ENCODE measurements at places on chromosomes 2 and 18.
A peak's percentile ranks its signal among the peaks of the same experiment; 100 is the strongest.

DNA sequence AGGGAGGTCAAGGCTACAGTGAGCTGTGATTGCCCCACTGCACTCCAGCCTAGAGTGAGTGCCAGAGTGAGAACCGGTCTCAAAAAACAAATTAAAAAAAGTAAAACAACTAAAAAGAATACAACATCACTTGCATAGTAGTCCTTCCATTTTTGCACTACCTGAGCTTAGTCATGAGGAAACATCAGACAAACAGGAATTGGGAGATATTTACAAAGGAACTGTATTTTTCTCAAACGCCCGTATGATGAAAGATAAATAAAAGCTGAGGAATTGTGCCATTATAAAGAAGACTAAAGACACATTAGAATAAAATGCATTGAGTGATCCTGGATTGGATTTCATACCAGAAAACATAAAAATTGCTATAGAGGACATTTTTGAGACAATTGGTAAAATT is 50.0 kb upstream of the ATP8B1 start:
- no peak for DNase-seq

DNA sequence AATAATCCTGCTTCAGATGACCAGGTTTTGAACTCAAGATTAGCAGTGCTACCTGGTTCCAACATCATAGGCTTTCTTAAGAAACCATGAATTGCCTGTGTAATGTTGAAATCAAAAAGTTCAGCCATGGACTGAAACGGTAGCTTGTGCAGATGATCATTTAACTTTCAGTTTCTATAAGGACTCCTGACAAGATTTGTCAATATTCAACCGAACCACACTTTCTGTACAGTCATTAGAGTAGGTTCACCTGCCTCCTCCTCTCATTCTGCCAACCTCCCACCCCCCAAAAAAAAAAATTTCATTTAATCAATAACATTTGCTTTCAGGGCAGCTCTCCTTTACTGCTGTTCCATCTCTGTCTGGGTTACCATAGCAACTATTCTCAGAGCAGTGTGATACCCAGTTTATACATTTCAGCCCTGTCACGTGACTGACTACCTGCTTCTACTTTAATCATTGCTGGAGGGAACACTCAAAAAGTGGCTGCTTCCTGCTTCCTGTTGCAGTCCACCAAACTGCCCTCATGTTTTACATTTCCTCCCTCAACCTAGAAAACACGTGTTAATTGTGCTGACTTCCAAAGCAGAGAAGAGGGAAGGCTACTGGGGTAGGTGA is 275.5 kb downstream of the SS18 start:
- DNase-seq, result no peak

GRCh38 chr18:40824291-40824690 is 1130.7 kb upstream of the PIK3C3 start:
- DNase-seq, result no peak

- no peak for DNase-seq
Measured at GRCh38 chr18:78776151-78776550, 203.5 kb upstream of the SALL3 start.

DNA sequence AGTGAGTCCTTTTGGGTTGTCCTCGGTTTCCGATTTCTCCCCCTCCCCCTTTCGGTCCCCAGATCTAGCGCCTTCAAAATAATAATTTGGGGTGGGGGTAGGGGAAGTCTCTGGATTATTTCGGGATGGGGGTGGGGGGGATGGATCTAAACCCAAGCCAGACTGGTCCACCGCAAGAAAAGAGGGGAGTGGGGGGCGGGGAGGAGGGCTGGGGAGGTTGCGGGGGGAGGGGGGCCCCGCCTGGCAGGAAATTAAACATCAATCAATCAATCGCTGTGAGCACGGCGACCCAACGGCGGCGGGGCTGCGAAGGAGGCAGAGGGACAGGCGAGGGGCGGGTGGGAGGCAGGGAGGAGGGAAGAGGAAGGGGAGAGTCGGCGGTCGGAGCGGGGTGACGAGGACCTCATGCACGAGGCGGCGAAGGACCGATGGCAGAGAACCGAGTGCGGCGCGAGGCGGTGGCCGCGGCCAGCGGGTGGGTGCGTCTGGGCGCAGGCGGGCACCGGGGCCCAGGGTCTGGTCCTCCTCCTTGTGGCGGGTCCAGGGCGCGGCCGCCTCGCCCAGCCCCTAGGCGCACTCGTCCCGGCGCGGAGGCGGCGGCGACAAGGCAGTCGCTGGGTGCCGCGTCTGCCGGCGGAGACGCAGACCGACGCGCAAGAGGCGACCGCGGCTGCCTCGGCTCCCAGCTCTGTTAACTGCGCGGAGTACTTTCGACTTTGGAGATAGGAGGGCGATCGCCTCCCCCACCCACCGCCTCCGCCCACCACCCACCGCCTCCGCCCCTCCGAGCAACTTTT is 468 bp upstream of the SATB2 start:
- DNase-seq, result peak; percentile 50

GRCh38 chr2:69335311-69335710 is 51.7 kb downstream of the GFPT1 start:
- DNase-seq, result no peak

DNA sequence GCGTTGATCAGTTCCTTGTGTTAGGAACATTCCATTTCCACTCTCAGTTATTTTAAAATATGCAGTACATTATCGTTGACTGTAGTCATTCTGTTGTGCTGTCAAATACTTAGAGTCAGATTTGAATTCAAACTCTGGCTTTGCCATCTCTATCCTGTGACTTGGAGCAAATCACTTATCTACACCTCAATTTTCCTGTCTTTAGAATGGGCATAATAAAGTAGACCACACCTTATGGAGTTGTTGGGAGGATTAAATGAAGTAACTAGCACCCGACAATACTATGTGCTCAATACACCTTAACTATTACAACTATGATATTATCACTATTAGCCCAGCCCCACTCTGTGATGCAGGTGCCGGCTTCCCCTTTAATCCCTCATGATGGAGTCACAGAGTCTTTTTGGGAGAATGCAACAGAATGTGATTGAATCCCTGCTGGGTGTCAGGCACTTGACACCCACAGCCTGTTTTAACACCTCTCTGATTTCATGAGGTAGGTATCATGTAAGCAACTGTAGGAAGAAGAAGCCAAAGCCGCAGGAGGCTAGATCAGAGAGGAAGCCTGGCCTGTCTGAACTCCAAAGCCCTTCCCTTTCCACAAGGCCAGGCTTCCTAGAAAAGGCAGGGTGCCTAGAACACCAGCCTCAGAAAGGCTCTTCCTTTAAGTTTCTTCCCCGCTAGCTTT is 308.4 kb downstream of the NAPG start:
- no peak for DNase-seq

- no peak for DNase-seq
Measured at GRCh38 chr2:228649876-228650275, 468.4 kb upstream of the SPHKAP start.

GRCh38 chr2:119234021-119235019 is 10.7 kb downstream of the STEAP3 start:
- DNase-seq, result no peak

DNA sequence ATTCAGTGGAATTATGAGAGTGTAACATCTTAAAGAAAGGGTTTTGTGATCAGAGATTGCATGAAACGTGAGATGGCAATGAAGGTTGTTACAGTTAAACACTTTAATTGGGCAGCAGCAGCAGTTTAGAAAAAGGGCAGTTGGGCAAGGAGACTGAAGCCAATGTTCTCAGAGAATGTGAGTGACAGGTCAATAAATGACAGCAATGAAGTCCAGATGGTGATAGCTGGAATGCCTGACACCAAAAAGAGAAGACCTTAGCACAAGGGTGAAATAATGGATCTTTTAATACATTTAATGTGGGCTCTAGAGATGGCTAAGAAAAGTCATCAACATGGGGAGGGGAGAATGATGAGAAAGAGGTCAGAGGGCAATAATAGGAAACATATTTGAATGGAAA is 89.4 kb upstream of the CDH7 start:
- DNase-seq, result no peak

GRCh38 chr18:6434481-6434880 is 19.8 kb upstream of the L3MBTL4 start:
- DNase-seq, result no peak

DNA sequence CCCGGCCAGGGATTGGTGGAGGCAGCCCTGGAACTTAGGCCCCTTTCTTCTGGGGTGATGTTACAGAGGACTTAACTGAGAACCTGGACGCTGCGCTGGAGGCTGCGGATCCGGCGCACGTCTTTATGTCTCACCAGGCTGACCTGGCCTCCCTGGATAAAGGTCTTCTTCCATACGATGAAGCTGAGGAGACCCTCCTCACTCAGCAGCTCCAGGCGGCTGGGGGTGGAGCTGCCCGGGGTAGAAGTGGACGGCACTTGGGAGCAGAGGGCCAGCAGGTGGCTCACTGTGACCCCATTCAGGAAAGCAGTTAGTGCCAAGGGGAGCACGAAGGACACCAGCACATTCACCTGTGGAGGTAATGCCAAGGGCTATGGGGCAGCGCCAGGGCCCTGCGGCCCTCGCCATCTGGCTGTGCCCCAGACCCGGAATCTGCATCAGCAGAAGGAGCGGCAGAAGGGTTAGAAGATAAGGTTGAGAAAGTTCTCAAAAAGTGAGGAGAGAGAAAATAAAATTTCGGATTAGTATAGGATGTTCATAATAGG is 8.0 kb downstream of the NTSR2 start:
- no peak for DNase-seq

DNA sequence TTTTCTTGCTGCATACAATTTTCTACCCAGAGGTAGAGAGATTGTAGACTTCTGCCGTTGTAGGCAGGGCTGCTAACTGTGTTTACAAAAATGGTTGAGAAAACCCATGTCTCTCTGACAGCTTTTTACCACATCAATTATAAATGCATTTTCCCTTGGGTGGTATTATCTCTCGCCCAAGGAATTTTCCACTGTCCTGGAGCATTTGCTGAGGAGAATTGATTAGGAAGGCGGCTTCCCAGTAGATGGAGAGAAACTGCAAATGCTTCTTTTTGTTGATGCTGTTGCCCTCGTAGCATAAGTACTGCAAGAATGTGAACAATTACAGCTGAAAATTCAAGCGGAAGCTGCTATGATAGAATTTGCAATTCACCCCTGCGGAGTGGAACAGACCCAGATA is 1007.7 kb upstream of the KLHL29 start:
- no peak for DNase-seq

DNA sequence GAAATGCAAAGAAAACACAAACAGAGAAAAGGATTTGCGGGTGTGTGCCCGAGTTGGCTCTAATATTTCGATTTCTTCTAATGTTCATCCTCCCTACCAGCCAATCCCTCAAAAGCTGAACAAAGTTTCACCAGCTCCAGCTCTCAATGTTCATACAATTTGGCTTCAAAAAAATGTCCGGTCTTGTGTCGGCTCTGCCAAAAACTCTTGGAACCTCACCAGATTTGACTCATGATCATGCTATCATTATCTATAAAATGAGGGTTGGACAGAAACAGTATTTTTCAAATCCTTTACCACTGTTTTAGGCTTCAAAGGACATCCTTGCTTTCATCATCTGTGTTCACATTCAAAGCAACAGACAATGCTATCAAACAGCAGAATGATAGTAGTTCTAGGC is 88.2 kb downstream of the CRACDL start:
- DNase-seq, result no peak

DNA sequence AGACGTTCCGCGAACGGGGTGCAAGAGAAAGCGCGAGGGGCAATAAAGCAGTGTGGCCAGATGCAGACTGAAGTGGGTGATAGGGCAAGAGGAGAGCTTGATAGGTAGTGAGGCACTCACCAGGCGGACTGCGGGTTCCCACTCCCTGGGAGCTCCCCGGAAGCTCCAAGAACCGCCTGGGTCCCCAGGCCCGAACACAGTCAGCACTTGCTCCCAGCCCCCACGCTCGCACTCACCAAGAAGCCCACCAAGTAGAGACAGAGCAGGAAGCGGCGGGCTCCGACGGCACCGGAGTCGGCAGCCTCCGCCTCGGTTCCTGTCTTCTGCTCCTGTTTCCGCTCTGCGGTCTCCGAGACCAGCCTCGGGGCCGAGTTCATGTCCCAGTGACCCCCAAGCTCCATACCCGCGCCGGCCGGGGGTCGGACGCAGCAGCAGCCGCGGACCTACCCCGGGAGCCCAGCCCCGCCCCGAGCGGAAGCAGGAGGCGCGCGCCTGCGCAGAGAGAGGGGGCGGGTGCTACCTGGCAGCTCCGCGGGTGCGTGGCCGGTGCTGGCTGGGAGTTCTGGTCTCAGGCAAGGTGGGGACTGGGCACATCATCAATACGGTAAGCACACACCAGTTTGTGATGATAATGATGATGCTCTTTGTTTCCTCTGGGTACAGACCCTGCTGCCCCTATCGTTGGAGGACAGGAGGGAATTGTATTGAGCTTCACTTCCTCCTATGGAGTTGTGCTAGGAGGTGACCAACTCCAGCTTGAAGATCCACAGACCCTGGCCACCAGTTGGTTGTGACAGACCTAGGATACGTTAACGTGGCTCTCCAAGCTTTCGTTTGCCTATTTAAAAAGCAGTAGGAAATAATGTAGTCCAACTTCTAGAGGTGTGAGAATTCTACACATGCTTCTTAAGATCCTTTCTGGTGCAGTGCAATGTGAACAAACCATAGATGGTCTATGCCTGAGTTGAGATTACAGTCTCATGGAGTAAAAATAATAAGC is 25.1 kb upstream of the TMEM182 start:
- DNase-seq, result peak; percentile 94

GRCh38 chr2:134540990-134541389 is 177.8 kb downstream of the TMEM163 start:
- no peak for DNase-seq

GRCh38 chr2:72103690-72104089 is 44.0 kb downstream of the CYP26B1 start:
- DNase-seq, result no peak

DNA sequence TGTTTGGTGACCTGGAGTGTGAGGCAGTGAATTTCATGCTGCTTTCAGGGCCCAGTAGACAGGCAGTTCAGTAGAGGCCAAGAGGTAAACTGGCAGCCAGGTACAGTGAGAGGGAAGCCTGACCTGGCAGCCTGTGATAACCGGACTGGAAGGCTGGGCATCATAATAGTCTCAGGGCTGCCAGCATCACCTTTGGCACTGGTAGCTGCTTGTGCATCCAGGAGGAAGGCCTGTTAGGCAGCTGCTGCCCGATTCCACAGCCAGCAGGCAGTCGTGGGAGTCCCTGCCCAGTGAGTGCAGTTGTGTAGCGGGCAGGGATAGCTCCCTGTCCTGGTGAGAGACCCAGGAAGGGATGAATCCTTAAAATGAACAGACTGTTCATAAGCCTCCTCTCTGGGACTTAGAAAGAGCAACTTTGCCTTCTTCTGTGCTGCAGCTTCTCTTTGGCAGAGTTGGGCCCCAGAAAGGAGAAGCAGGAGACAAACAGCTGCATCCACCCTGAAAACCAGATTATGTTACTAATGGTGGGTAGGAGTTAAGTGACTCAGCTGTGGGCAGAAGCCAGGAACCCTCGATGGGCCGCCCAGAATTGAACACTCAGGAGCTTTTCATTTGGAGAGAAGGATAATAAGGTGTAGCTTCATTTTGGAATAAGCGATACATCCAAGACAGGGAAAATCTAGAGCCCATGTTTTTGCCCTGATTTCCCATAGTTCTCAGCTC is 8.1 kb upstream of the GPBAR1 start:
- no peak for DNase-seq

GRCh38 chr2:138708682-138709241 is 71.4 kb downstream of the NXPH2 start:
- DNase-seq, result no peak
